ENCODE measurements at places on chromosomes 16 and 17. TPM values are rescaled to one million over a fixed set of nuclear protein-coding genes. Genes with fewer than 3 reads are reported as not detected.

DNA sequence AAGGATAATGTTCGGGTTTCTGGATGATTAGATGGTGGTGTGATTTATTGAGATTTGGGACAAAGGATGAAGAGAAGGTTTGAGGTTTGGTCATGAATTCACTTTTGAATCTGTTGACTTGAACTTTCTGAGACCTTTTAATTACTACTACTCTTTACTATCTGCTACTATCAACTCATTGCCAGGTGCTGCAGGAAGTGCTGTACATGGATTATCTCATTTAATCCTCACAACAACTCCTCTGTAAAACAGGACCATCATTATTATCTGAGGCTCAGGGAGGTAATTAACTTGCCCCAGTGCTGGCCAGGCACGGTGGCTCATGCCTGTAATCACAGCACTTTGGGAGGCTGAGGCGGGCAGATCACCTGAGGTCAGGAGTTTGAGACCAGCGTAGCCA, 2.9 kb upstream of the ANKRD40 start:
- no peaks in the 10 kb centered on the region for H3K36me3 ChIP-seq
- no peak overlapping the region for H3K27ac ChIP-seq
- H3K27me3 ChIP-seq: no peaks in the 10 kb centered on the region
- H3K4me1 ChIP-seq: peaks cover 15% of the 10 kb centered on the region
- no peak overlapping the region for H3K4me3 ChIP-seq

DNA sequence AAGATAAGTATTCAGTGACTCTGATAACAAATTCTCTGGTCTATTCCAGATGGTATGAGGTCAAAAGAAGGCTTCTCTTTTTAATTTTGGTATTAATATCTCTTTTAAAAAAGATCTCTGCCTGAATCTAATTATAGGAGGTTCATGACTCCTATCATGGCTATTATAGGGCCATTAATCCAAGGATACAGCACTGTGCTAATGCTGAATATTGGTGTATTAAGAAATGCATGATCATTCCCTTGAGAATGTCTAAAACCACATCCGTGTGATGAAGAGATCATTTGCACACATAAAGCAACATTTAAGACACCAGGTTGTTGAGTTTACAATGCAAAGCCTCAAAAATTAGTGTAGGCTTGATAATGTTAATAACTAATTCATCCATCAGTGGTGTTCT, 160.4 kb upstream of the MON1B start:
- H3K27me3 ChIP-seq: no peaks in the 10 kb centered on the region
- H3K36me3 ChIP-seq: no peaks in the 10 kb centered on the region
- H3K4me1 ChIP-seq: no peaks in the 10 kb centered on the region
- DNase-seq: no peak
- no peak overlapping the region for H3K4me3 ChIP-seq

DNA sequence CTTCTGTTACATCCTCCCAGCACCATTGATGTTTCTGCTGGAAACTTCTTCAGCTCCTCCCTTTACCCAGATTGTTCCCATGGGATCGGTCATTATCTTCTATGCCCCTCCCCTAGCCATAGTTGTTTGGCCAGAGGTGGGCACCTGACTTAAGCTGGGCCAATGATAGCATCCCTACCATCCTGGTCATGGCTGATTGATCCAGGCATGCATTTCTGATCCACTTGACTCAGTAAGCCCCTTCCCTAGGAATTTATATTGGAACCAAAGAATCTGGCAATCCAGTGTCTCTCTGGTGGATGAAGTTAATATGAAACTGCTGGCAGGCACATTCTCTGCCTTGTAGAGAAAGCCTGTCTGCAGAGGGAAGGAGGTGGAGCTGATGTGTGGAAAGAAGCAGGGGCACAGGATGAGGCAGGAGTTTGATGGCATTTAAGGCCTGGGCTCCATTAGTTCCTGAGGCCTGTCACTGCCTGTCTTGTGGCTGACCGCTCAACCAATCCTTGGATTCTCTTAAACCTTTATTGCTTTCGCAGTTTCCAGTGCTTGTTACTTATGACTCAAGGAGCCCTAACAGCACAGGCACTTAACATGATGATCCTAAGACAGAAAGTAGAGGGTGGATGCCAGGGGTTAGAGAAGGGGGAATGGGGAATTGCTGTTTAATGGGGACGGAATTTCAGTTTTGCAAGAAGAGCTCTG, 152.4 kb downstream of the ABCC12 start:
- no peaks in the 10 kb centered on the region for H3K4me1 ChIP-seq
- no peak overlapping the region for H3K4me3 ChIP-seq
- no peaks in the 10 kb centered on the region for H3K27me3 ChIP-seq
- H3K27ac ChIP-seq: no peak overlapping the region
- no peaks in the 10 kb centered on the region for H3K36me3 ChIP-seq

DNA sequence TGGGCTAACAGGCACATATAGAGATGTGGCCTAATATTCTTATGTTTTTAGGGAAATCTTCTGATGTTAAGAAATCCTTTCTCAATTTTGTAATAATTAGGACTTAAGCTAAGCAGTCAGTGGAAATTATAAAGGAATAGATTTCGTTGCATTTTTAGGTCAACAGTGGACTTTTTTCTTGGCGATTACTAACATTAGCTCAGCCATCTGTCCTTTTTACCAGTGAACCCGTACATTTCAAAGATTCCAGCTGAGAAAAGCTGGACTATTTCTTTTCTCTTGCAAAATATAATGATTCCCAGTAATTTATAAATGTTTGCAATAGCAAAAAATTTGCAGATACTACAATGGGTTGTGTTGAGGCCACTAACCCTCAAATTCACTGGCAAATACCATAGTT, 54.9 kb upstream of the CA10 start:
- DNase-seq: no peak
- no peaks in the 10 kb centered on the region for H3K4me1 ChIP-seq
- no peak overlapping the region for H3K27ac ChIP-seq
- H3K36me3 ChIP-seq: no peaks in the 10 kb centered on the region
- no peaks in the 10 kb centered on the region for H3K27me3 ChIP-seq

GRCh38 chr17:13525876-13526275, 75.9 kb downstream of the HS3ST3A1 start:
- DNase-seq: no peak
- no peak overlapping the region for H3K4me3 ChIP-seq
- H3K27ac ChIP-seq: no peak overlapping the region
- no peaks in the 10 kb centered on the region for H3K36me3 ChIP-seq

- H3K27me3 ChIP-seq: no peaks in the 10 kb centered on the region
- DNase-seq: no peak
- H3K4me3 ChIP-seq: no peak overlapping the region
These were observed 116.6 kb downstream of the SHISA9 start for GRCh38 chr16:13018026-13018425.

DNA sequence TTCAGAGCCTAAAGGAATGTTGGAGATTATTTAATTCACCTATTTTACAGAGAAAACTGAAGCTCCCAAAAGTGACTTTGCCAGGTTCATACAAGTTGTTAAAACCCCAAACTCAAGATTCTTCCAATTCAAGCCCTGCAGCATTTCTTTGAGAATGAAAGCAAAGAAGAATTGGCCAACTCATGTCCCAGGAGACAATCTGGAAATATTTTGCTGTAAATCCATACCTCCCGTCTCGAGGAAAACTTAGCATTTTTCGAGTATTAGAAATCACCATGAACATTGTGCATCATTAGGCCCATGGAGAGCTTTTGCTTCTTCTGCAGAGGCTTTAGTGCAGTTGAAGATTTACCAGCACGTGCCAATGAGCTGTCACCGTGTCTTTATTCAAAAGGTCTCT, 176.4 kb upstream of the KCNJ16 start:
- H3K4me1 ChIP-seq: no peaks in the 10 kb centered on the region
- H3K27me3 ChIP-seq: no peaks in the 10 kb centered on the region
- H3K27ac ChIP-seq: no peak overlapping the region

GRCh38 chr17:47607481-47607880, 42.2 kb upstream of the KPNB1 start:
- DNase-seq: no peak
- H3K27ac ChIP-seq: no peak overlapping the region
- H3K36me3 ChIP-seq: peaks cover 3% of the 10 kb centered on the region
- no peak overlapping the region for H3K4me3 ChIP-seq

DNA sequence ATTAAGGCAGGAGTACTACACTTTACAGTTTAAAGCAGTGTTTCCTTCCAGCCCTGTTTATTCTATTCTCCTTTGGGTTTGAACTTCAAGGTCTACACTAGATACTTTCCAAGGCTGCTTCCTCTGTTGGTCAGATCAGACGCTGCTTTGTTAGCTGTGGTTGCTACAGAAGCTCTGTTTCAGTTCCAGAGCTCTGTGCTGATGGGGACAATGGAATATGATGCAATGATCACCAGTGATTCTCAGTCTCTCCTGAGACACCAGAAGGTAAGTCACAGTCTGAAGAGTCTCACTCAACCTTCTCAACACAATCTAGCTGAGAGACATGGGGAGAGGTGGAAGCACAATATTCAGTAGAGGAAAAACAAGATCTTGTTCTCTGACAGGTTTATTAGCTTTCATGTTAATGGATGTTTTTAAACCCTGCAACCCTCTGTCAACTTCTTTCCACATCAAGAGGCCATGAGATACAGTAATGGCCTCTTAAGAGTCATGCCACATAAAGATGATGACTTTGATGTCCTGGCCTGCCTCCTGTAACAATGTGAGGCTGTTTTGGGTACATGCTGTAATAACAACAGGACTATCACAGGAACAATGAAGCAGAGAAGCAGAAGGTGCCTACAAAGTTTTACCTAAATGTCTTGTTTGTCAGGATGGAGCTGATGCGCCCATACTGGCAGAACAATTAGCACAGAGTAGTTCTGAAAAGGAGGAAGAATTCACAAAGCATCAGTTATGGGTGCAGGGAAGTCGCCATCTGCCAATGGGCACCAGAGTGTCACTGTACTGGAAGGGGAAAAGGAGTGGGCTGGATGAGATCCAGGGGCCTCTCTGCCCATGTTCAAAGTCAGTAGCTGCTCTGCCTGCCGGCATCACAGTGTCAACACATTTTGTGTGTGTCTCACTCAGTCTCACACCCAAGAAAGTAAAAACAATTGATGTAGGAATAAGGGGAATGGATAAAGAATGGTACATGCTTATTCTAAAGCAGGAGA, 33.4 kb downstream of the PSME3IP1 start:
- H3K4me1 ChIP-seq: no peaks in the 10 kb centered on the region
- no peak for DNase-seq
- no peak overlapping the region for H3K27ac ChIP-seq
- H3K27me3 ChIP-seq: no peaks in the 10 kb centered on the region
- H3K4me3 ChIP-seq: no peak overlapping the region

GRCh38 chr16:86680661-86681030, 102.3 kb downstream of the FOXL1 start:
- no peak overlapping the region for H3K27ac ChIP-seq
- H3K27me3 ChIP-seq: no peaks in the 10 kb centered on the region
- DNase-seq: no peak

DNA sequence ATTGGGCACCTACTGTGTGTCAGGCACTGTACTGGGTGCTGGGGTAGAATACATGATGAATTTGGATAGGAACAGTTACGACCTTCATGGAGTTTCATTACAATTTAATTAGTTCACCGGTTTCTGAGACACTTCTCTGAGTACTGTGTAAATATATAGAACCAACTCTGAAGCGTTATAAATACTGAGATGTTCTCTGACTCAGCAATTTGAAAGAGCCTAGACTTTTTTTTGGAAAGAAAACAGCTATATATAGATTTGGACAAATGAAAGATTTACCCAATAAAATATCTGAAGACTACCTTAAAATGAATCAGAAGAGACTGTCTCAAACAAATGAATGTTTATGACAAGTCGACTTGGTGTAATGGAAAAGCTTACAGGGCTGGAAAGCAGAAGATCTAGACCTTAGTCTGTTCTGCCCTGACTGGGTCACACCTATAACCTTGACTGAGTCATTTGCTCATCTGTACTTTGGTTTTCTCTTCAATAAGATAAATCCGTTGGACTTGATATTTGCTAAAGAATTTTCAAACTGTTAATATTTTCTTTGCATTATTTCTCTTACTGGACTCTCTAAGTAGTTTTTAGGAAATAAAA, 4.6 kb upstream of the GAN start:
- no peaks in the 10 kb centered on the region for H3K36me3 ChIP-seq
- H3K4me1 ChIP-seq: peaks cover 9% of the 10 kb centered on the region
- no peak overlapping the region for H3K27ac ChIP-seq
- H3K27me3 ChIP-seq: no peaks in the 10 kb centered on the region
- DNase-seq: no peak

- H3K27me3 ChIP-seq: no peaks in the 10 kb centered on the region
- peaks cover 47% of the 10 kb centered on the region for H3K36me3 ChIP-seq
- no peak overlapping the region for H3K27ac ChIP-seq
- no peak overlapping the region for H3K4me3 ChIP-seq
These were observed 32.8 kb downstream of the TMEM186 start for GRCh38 chr16:8764525-8765250.

- H3K36me3 ChIP-seq: no peaks in the 10 kb centered on the region
- no peaks in the 10 kb centered on the region for H3K4me1 ChIP-seq
- no peak overlapping the region for H3K4me3 ChIP-seq
- H3K27me3 ChIP-seq: no peaks in the 10 kb centered on the region
- no peak overlapping the region for H3K27ac ChIP-seq
These were observed 29.8 kb downstream of the CNGB1 start for GRCh38 chr16:57941016-57941664.

GRCh38 chr17:79476074-79476652, 134.7 kb downstream of the RBFOX3 start:
- no peaks in the 10 kb centered on the region for H3K36me3 ChIP-seq
- H3K4me1 ChIP-seq: no peaks in the 10 kb centered on the region
- H3K4me3 ChIP-seq: no peak overlapping the region
- no peak for DNase-seq

Gene KRTAP4-4
- total RNA-seq: not detected

Gene CCL22
- total RNA-seq: 0.09 TPM

Gene HAP1
- 1.3 TPM for total RNA-seq

Gene SLC22A31
- total RNA-seq: 44.2 TPM

Gene CHST4
- total RNA-seq: 8.2 TPM

Gene TRIM72
- total RNA-seq: not detected

Gene CDT1
- 1.6 TPM for total RNA-seq

Gene SMIM36
- not detected for total RNA-seq

Gene SHISA6
- 0.16 TPM for total RNA-seq

Gene TIMP2
- 56.9 TPM for total RNA-seq

Gene RPH3AL
- 89.1 TPM for total RNA-seq

Gene POLR2C
- 24.6 TPM for total RNA-seq

All from pancreas (tissue), 10 donors.